Activated CD4-positive, alpha-beta T cell treated with anti-CD3 and anti-CD28 coated beads, Interleukin-2, amount 10 ng/mL, durations not matched to agents 7 days and 5 days (primary cell): ENCODE measurements at places on chromosomes 7 and 10. TPM values are rescaled to one million over a fixed set of nuclear protein-coding genes. Genes with fewer than 3 reads are reported as not detected.

- no peak for DNase-seq
Measured at GRCh38 chr7:110775046-110775445, 315.9 kb upstream of the LRRN3 start.

The CNNM1 gene
- total RNA-seq, result 0.54 TPM

GRCh38 chr7:158032561-158033115 lies 555.0 kb downstream of the PTPRN2 start:
- no peak for DNase-seq

GRCh38 chr7:23332193-23332592 lies 33.1 kb downstream of the MALSU1 start:
- no peak for DNase-seq

GRCh38 chr7:135995748-135996147 lies 18.6 kb upstream of the MTPN start:
- DNase-seq, result no peak

The ELFN1 gene
- total RNA-seq, result not detected

- DNase-seq, result no peak
Measured at GRCh38 chr7:100148225-100148558, 526 bp upstream of the LAMTOR4 start.

GRCh38 chr7:22584179-22584578 lies 84.2 kb upstream of the STEAP1B start:
- no peak for DNase-seq

- no peak for DNase-seq
Measured at GRCh38 chr7:332020-332517, 42.1 kb downstream of the FOXL3 start.

The PNLIPRP1 gene
- not detected for total RNA-seq

- DNase-seq, result no peak
Measured at GRCh38 chr10:68088740-68089139, 13.7 kb upstream of the HERC4 start.

GRCh38 chr7:65216469-65216868 lies 157.2 kb upstream of the ZNF92 start:
- peak; percentile 73 for DNase-seq

- DNase-seq, result no peak
Measured at GRCh38 chr7:151731022-151731441, 145.9 kb downstream of the PRKAG2 start.

GRCh38 chr7:30214651-30215137 lies 69.7 kb upstream of the ZNRF2 start:
- no peak for DNase-seq

DNA sequence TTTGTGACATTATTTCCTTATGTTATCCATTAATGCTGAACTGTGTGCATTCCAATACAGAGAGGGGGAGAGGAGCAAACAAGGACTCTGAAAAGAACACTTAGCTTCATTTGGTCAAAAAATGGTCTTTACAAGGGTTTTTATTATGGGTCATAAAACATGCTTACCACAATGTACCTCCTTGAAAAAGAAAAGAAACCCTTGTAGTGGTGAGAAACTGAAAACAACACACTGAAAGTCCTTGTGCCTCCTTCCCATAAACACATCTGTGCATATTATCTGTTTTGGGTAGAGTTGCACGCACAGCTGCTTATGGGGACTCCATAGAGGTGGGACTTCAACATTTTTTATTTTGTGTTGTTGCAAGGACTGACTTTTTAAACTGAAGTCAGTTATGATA lies 98.7 kb downstream of the CDK6 start:
- no peak for DNase-seq

- DNase-seq, result no peak
Measured at GRCh38 chr10:99365736-99366135, 36.6 kb downstream of the CNNM1 start.

DNA sequence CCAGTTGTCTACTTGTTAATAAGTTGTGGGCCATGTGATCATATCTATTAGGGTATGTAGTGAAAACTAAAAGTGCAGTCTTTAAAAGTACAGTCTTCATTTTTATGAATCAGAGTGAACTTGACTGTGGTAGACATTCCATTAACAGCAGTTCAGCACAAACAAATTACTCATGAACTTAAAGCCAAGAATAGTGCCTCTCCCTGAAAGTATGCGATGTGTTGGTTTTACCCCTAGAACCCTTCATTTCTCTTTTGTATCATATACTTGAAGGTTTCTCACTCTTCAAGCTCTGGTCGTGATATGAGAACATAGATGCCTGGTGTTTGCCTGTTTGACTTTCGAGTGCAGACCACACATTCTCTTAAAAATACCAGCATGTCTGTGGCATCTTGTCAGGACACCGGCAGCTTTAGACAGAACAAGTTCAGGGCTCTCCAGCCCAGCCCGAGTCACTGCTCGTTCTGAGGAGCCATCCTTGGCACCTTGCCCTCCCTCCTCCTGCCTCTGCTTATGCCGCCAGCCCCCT lies 159.3 kb downstream of the LCOR start:
- no peak for DNase-seq

- DNase-seq, result no peak
Measured at GRCh38 chr7:148304083-148304335, 286.6 kb upstream of the C7orf33 start.

The GRID2IP gene
- 0.07 TPM for total RNA-seq

- DNase-seq, result peak; percentile 32
Measured at GRCh38 chr7:129169171-129169671, 19.2 kb upstream of the SMO start.

The CLRN3 gene
- not detected for total RNA-seq

GRCh38 chr10:9222917-9223316 lies 1168.4 kb downstream of the GATA3 start:
- no peak for DNase-seq

DNA sequence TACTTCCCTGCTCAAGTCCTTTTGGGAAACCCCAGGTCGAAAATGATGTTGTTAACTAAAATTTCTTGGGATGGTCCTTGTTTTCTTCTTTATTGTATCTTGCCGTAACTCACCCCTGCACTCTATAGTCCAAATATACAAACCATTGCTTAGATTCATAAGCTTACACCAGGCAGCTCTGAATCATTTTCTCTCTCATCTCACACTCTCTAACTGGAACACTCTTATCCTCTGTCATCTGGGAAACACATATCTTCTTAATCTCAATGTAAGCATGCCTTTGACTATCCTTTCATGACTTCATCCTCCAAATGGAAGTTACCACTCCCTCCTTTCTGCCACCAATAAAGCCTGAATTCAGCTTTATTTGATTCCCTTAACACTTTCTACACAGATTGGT lies 175.8 kb upstream of the ANK3 start:
- DNase-seq, result no peak

The TRIM4 gene
- 33.3 TPM for total RNA-seq

DNA sequence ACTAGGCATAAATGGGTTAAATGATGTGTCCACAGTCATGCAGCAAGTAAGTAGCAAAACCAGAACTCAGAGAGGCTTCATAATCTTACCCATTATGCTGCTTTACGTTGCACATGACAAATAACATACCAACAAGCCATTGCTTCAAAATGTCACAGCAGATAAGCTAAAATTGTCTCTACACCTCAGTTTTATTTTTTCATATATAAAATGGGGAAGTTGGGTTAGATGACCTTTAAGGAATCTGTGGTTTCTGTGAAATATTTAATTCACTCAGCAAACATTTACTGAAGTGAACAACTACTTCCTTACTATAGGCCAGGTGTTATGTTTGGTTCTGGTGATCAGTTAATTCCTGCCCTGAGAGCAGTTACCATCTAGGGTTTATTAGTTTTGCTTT lies 2.2 kb upstream of the ASCC1 start:
- DNase-seq, result no peak

The SEC24C gene
- total RNA-seq, result 93.1 TPM

DNA sequence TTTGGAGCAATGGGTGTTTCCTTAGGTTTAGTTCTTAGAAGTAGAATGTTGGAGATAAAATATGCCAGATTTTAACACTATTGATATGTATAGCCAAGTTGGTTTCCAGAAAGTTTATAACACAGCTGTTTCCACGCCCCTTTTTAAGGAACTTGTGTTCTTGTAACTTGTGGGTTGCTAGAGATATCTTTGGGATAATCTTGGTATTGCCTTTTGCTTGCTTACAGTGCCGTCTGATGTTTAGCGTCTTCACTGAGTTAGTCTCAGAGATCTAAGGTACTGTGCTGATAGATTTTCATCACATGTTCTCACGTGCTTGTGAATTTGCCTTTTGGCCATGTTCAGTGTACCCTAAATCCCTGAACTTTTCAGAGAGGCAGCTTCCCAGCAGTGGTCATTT lies 12.4 kb downstream of the TMEM248 start:
- no peak for DNase-seq

GRCh38 chr7:158252081-158252836 lies 335.4 kb downstream of the PTPRN2 start:
- no peak for DNase-seq

The FZD1 gene
- 1.2 TPM for total RNA-seq

The HOXA1 gene
- total RNA-seq, result 0.58 TPM

- no peak for DNase-seq
Measured at GRCh38 chr10:6385665-6386064, 182.9 kb downstream of the PFKFB3 start.

- no peak for DNase-seq
Measured at GRCh38 chr7:80721883-80722615, 83.6 kb downstream of the CD36 start.

DNA sequence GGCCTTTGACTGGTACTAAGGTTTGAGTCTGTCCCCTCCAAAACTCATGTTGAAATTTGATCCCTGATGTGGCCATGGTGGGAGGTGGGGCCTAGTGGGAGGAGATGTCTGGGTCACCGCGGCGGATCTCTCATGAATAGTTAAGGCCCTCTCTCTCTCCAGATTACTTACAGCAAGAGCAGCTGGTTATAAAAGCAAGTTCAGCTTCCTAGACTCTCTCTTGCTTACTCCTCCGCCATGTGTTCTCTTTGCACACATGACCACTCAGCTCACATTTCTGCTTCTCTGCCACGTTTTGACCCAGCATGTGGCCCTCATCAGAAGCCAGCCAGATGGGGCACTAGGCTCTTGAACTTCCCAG lies 29.9 kb upstream of the ZMIZ1 start:
- no peak for DNase-seq

The LRRC18 gene
- not detected for total RNA-seq

DNA sequence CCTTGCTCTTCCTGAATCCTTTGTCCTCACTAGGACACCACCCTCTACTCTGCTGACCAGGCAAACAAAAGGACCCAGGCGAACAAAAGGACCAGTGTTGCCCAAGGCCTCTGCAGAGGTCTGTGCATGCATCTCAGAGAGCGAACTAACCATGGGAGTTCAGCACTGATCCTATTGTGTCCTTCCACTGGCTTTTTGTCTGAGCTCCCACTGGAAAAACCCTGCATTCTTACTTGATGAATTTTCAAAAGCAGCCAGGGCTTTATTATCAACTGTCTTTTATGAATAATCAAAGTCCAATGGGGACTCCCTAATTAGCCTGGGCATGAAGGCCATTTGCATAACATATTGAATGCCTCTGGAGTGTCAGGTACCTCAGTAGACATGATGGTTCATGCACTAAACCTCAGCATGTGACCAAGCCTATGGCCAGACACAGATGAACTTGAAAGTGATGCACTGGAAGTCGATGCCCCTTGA lies 140.6 kb downstream of the KCNMA1 start:
- DNase-seq, result no peak

GRCh38 chr10:86295791-86296190 lies 70.8 kb downstream of the GRID1 start:
- DNase-seq, result no peak

GRCh38 chr7:27122077-27122910 lies 8.3 kb downstream of the HOXA4 start:
- DNase-seq, result no peak

- DNase-seq, result no peak
Measured at GRCh38 chr7:137454767-137455166, 111.2 kb upstream of the PTN start.

GRCh38 chr10:30215141-30215540 lies 133.9 kb downstream of the MTPAP start:
- no peak for DNase-seq
